ENCODE measurements at places on chromosomes 5 and 9. TPM values are rescaled to one million over a fixed set of nuclear protein-coding genes. Genes with fewer than 3 reads are reported as not detected.

Gene GAS1
- 86.5 TPM for total RNA-seq

Gene SPINK6
- not detected for total RNA-seq

Gene UBAP1
- total RNA-seq = 17.9 TPM

Gene SPATA31D3
- total RNA-seq = not detected

Gene PARP8
- 5.7 TPM for total RNA-seq

Gene OTULINL
- total RNA-seq = 4.2 TPM

Measured in muscle of leg (tissue), 16 donors.